Lower lobe of right lung (tissue), 2 donors: ENCODE measurements at places on chromosomes 3 and 15. TPM values are rescaled to one million over a fixed set of nuclear protein-coding genes. Genes with fewer than 3 reads are reported as not detected.

GREM1 gene
- total RNA-seq = 3.1 TPM

CAPN7 gene
- 49.4 TPM for total RNA-seq

LSMEM2 gene
- total RNA-seq = not detected

COL7A1 gene
- 2.6 TPM for total RNA-seq

SPSB4 gene
- total RNA-seq = 0.80 TPM

CCK gene
- not detected for total RNA-seq

LMOD3 gene
- 0.12 TPM for total RNA-seq
